ENCODE measurements at places on chromosomes 7 and 10. TPM values are rescaled to one million over a fixed set of nuclear protein-coding genes. Genes with fewer than 3 reads are reported as not detected.

GRCh38 chr10:106043863-106044262, 1120.6 kb downstream of the SORCS1 start:
- no peak for DNase-seq

GRCh38 chr7:20424500-20424899, 93.8 kb downstream of the ITGB8 start:
- no peak for DNase-seq

The VAX1 gene
- not detected for total RNA-seq

The ESYT2 gene
- 61.1 TPM for total RNA-seq

The SPAM1 gene
- not detected for total RNA-seq

The TRUB1 gene
- total RNA-seq: 22.3 TPM

GRCh38 chr7:23712368-23713284, 2.6 kb downstream of the STK31 start:
- no peak for DNase-seq

The EEPD1 gene
- 7.8 TPM for total RNA-seq

GRCh38 chr7:79598351-79598750, 144.9 kb upstream of the MAGI2 start:
- DNase-seq: no peak

DNA sequence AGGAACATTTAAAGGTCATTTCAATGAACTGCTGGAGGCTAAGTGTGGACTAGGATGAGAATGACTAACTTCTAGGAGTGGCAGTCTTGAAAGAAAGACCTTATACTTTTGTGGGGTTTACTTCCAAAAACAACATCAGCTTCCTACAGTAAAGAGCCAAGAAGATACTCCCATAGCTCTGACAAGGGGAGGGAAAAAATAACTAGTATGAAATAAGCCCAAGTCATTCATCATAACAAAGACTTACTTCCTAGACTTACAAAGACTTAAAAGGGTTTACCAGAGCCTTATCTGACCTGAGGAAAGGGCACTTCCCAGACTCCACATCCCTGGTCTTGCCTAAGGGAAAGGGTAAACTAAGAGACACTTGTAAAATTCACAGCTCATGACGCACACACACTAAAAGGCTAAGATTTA, 31.7 kb downstream of the ARHGAP12 start:
- DNase-seq: no peak

GRCh38 chr7:76048668-76048988, 722 bp downstream of the MDH2 start:
- DNase-seq: peak; percentile 34

DNA sequence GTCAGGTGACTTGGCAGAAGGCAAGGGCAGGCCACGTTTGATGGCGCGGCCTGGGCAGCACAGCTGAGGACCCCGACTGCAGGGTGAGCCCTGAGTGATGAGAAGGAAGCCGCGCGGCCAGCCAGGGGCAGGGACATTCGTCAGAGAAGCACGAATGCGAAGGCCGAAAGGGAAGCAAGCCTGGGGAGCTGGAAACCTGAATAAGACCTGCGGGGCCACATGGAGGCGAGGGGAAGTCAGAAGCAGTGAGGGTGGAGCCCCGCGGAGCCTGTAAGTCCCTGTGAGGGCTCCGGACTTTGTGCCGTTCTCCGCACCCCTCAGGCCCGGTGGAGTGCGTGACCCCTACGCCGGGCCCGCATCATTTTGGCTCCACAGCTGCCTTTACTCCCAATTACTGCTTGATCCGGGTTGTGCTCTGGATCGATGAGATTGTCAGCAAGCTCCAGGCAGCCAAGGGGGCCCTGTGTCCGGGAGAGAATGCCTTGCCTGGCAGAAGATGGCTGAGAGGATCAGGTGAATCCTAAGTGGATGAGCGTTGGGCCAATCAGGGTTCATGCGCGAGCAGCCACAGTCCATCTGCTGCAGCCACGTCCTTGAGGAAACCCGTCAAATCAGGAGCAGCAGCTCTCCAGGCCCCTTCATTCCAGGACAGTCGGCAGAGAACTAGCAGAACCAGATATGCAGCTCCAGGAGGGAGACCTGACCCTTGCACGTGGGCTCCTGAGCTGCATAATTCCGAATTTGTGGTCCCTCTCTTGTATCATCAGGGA, 293.3 kb upstream of the SHH start:
- no peak for DNase-seq

Measured in WTC11 (cell line).